Stimulated activated CD8-positive, alpha-beta memory T cell treated with anti-CD3 and anti-CD28 coated beads, Interleukin-4, amount 100 ng/mL, for 48 hours (primary cell): ENCODE measurements at places on chromosomes 11 and 22.

- DNase-seq: peak; percentile 94
Measured at GRCh38 chr11:6389905-6390717, at the start of gene SMPD1. TSS of gene SMPD1 (plus strand) at chr11:6390474. CDS start at chr11:6390599, 125 bp downstream.

DNA sequence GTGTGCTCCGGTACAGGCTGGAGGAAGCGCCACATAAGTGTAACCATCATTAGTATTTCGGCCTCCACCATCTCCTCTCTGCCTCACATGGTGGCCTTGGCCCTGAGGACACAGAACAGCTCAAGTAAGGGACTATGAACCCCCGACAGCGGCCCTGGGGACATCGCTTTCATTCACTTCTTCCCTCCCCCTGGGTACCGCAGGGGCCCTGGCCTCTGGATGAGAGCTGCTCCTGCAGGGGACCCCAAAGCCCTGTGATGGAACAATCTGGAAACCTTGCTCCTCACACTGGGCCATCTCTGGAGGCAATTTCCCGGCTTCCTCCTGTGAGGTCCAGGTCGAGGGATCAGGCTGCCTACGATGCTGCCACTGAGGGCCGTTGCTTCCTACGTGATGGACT, 565.5 kb downstream of the BRD1 start:
- no peak for DNase-seq

- DNase-seq: no peak
Measured at GRCh38 chr11:47973173-47973572, 7.2 kb upstream of the PTPRJ start.

DNA sequence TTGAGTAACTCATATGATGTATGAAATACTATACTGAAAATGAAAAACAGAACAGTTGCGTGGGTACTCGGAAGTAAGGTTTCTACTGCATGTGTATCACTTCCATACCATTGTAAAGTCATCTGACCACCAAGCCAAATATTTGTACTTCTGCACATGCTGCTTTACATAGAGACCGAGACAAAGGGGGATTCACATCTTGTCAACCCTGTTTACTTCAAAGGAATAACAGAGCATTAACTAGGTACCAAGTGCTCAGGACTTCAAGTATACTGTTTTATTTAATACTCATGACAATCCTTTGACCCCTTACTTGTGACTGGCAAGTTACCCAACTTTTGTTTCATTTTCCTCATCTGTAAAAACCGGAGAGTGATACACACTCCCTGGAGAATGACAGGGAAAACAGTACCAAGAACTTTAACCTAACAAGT, 9.9 kb downstream of the MAPK1 start:
- DNase-seq: no peak

GRCh38 chr11:21556926-21557325, 636.0 kb upstream of the ANO5 start:
- DNase-seq: no peak

- DNase-seq: no peak
Measured at GRCh38 chr22:46769706-46770105, 7.3 kb downstream of the TBC1D22A start.

DNA sequence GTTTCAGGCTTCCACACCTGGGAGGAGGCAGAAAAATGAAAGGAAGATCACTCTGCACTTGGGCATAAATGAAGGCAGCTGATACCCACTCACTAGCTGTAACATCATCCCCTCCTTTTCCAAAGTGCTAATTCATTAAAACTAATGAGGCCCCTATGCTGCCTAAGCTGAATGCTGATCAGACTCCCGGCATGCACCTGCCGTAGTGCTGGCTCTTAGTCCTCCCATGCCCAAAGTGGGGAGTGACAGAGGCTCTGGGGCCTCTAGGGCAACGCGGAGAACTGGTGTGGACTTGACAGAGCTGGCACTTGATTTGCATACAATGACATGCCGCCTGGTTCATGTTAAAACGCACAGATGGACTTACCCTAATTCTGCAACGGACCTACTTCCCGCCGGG, 96.5 kb upstream of the NCAM1 start:
- DNase-seq: no peak

DNA sequence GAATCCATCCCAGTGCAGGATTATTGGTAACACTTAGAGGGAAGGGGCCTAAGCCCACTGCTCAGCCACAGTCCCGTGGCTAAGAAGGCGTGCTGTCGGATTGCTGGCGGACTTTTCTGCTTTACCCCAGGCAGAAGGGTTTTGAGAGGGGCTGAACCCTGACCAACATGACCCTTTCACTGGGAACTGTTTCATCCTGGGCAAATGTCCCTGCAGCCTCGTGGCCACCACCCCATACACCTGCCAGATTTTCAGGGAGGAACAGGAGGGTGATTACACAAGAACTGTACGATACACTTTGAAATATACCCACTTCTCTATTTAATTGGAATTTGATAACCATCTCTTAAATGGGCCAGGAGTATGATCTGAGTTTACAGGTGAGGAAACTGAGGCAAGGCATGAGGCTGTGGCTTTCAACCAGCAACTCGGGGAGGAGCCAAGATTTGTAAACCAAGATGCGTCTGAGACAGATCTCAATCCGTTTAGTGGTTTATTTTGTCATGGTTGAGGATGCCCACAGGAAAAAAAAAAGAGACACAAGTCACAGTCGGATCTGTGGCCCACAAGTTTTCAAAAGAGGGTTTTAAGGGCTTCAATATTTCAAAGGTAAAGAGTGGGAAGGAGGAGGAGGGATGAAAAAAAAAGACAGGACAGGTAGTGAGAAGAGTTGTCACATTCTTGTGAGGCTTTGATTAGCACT, 6.1 kb upstream of the APOL3 start:
- no peak for DNase-seq

- DNase-seq: peak; percentile 38
Measured at GRCh38 chr11:110077831-110078325, 15.3 kb upstream of the ZC3H12C start.

DNA sequence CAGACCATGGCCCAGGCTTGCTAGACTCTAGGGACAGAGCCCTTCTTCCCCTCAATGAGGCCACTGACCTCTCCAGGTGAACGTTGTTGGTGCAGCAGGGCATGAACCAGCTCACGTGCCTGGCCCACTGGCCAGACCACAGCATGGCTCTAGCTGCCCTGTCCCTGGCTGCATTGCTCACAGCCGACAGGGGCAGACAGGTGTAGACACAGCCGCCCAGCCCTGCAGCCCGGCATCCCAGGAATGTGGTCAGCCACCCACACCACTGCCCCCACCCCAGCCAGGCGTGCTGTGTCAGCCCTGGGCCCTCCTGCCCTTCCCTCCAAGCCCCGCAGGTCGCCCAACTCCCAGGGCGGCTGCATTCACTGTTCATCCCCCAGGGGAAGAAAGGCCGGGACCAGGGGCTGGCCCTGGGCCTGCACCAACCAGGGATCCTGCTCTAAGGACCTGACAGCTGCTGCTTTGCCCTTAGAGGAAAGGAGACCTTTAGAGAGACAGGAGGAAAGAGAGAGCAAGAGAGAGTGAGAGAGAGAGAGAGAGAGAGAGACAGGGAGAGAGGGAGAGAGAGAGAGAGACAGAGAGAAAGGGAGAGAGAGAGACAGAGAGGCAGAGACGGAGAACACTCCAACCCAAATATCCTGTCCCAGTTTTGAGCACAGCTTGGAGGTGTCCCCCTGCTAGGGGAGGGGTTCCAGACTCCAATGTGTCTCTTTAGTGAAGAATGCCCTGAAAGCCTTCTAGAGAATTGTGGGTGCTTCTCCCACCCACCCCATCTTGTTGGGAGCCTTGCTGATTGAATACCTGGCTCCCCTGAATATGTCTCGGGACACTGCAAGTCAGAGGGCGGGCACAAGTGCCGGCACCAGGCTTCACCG, 44.2 kb upstream of the LINC01488 start:
- DNase-seq: no peak

DNA sequence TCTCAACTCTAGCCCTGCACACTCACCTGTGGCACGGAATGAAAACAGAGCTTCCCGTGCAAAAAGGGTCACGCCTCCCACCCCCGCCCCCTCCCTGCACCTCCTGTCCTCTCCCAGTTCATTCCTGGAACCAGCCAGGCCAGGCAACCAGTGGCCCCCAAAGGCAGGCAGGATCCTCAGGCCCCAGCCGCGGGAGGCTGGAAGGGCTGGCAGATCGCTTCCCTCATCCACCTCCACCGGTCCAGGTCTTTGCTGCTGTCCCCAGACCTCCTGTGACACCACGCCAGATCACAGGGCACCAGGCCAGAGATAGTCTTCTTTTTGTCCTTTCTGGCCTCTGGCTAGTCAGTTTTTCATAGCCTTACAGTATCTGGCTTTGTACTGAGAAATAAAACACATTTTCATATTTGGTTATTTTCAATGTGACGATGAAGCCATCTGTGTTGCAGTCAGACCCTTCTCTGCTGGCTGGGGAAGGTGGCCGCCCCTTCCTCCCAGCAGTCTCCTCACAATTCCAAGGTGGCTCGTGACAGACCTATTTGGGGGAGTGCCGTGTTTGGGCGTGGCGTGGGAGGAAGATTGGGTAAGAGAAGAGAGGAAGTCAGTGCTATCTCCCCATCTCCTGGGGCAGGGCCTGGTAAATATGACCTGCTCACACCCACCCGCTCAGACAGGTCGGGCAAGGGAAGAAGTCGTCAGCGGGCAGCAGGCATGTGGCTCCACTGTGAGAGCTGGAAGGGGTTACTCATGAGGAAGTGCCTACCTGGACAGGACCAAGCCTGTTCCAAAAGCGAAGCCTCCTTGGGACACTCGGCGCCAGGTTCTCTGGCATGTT, 9.1 kb downstream of the SSH3 start:
- peak; percentile 50 for DNase-seq

DNA sequence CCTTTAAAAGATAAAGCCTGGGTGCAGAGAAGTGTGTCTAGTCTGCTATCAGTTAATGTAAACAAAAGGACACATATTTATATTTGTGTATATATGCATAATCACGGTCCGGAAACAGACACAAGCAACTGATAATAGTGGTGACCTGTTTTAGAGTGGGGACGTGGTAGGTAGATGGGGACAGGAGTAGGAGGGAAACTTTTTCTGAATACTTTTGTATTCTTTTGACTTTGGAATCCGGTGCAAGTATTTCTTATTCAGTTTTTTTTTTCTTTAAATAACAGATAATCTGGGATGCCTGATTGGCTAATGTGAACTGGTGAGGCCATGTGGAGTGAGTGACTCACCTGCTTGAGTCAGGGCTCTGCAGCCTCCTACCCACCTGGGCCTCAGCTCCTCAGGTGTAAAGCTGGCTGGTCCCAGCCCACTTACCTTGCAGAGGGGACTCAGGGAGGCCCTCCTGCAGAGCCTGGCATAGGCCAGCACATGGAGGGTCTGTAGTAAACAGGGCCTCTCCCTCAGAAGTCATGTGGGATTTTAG, 15.3 kb downstream of the MICAL2 start:
- no peak for DNase-seq

GRCh38 chr11:128824191-128825049, 42.7 kb downstream of the KCNJ1 start:
- DNase-seq: no peak

- DNase-seq: no peak
Measured at GRCh38 chr11:69636512-69637197, 4.3 kb upstream of the CCND1 start.

DNA sequence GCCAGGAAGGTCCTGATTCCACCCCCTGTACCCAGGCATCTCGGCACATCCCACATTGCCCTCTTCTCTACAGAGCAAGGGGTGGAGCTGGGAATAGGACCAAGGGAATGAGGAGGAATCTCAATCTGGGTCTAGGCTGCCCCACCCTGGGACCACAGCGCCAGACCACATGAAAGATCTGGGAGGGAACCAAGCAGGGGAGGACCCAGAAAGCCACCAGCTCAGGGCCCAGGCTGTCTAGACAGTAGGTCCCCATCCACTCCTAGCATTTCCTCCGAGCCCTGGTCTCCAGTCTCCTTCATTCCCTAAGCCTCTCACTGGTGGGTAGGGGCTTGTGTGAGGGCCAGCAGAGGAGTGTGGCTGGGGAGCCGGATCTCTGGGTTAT, 11.6 kb downstream of the PHLDB1 start:
- no peak for DNase-seq

- DNase-seq: no peak
Measured at GRCh38 chr11:17531071-17531600, 13.1 kb downstream of the USH1C start.

GRCh38 chr11:64566042-64566914, 24.7 kb upstream of the SLC22A12 start:
- DNase-seq: peak; percentile 29

DNA sequence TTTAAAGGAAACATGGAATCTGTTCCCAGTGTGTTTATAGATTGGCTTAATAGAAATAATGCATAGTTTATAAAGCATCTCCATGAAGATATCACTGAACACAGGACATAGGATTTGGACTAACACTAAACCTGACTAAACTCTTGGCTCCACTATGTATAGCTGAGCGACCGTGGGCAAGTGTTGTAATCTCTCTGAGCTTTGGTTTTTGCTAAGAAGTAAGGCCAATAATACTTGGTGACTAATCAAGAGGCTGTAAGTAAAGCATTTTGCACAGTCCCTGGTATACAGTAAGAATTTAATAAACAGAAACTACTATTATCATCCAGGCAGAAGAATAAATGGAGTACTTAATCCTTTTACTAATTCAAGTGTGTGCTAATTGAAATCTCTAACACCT, 125.5 kb upstream of the MTMR2 start:
- DNase-seq: no peak

GRCh38 chr11:63762654-63763495, 5.7 kb downstream of the ZFTA start:
- DNase-seq: no peak

DNA sequence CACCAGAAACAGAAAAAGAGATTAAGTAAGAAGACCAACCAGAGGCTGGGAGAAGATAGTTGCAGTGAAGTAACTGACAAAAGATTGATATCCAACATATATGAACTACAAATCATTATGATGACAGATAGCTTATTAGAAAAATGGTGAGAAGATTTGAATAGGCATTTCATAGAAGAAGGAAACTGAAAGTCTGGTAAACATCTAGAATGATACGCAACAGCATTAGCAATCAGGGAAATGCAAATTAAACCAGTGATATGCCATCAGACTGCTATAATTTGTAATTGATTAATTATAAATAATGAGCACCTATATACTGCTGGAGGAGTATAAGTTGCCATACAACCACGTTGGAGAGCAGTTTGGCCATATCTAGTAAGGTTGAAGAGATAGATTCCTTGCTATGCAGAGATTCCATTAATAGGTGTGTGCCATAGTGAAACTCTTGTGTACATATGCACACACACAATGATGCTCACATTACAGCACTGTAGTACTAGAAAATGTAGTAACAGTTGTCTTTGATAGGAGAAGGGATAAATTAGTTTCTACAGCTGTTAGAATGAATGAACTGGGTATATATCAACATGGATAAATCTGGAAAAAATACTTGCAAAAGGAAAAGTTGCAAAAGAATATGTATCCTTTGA, 20.5 kb downstream of the RNF169 start:
- DNase-seq: no peak

- no peak for DNase-seq
Measured at GRCh38 chr22:42639541-42640241, 710 bp downstream of the ATP5MGL start.

- peak; percentile 70 for DNase-seq
Measured at GRCh38 chr11:47186700-47187695, 764 bp upstream of the PACSIN3 start.

- no peak for DNase-seq
Measured at GRCh38 chr11:8178297-8178696, 9.5 kb upstream of the RIC3 start.

GRCh38 chr11:9280655-9281301, 15.6 kb upstream of the DENND5A start:
- peak; percentile 65 for DNase-seq

- DNase-seq: no peak
Measured at GRCh38 chr22:31055635-31056159, 25.4 kb upstream of the SMTN start.
